CD4-positive, alpha-beta T cell treated with Interleukin-15 for 4 hours (primary cell): ENCODE measurements at places on chromosomes 16 and 17.

DNA sequence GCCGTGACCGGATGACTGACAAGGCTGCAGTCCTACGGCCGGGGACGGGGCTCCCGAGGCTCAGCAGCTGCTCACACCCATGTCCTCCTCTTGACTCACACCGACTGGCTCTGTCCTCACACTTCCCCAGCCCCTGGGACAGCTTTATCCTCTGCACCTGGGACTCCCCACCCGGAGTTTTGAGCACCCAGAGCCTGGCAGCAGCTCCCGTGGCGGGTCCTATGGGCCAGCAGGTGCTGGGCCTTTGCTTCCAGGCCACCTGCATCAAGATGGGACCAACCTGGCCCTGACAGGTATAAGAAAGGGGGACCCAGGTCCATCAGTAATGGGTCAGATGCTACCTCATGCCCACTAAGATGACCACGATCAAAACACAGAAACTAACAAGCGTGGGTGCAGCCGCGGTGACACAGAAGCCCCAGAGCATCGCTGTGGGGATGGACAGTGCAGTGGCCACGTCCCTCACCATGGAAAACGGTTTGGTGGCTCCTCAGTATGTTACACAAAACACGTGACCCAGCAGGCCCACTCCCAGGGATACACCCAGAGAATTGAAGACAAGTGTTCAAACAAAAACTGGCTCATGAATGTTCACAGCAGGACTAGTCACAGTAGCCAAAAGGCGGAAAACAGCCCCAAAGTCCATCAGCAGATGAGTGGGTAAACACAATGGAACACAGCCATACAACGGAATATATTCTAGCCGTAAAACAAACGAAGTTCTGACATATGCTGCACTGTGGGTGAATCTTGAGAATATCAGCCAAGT is 3.3 kb upstream of the NOTUM start:
- DNase-seq: no peak

GRCh38 chr16:48340054-48340453 is 45.2 kb downstream of the SIAH1 start:
- DNase-seq: no peak

GRCh38 chr17:70622368-70623260 is 453.3 kb downstream of the KCNJ2 start:
- DNase-seq: no peak

GRCh38 chr17:7782240-7782639 is 51.8 kb upstream of the KDM6B start:
- DNase-seq: no peak

- DNase-seq: no peak
Observed at GRCh38 chr16:87304951-87305350, 12.2 kb downstream of the C16orf95 start.

GRCh38 chr17:81471818-81472456 is 40.7 kb downstream of the ACTG1 start:
- no peak for DNase-seq

- DNase-seq: no peak
Observed at GRCh38 chr16:31081428-31082351, 7.1 kb downstream of the PRSS53 start.

GRCh38 chr17:45132320-45132571 is at the start of gene PLCD3:
TSS of gene PLCD3 (minus strand) at chr17:45132515. CDS start at chr17:45132410, 105 bp downstream.
- peak; percentile 61 for DNase-seq

DNA sequence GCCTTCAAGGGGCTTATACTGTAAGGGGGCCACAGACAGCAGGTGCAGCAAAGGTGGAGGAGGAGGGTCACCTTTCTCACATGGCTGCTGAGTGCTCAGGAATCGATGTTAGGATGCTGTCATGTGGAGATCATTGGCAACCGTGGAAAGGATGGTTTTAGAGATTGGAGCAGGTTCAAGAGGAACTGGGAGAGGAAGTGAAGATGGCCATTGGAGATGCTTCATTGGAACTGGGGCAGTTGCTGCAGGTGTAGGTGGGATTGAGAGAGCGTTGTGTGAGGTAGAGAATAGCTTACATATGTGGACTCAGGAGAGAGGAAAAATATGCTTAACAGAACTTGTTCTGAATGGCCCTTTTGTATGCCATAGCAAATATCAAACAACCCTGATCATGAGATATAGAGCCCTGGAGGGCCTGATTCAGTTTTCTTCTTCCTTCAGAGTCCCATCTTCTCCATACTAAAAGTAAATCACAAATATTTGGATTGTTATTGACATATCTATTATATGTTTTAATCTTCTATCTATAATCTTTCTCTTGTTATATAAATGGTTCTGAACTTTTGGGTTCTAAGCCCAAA is 40.8 kb downstream of the LDHD start:
- no peak for DNase-seq

- DNase-seq: no peak
Observed at GRCh38 chr16:12391956-12392355, 411.7 kb downstream of the CPPED1 start.

DNA sequence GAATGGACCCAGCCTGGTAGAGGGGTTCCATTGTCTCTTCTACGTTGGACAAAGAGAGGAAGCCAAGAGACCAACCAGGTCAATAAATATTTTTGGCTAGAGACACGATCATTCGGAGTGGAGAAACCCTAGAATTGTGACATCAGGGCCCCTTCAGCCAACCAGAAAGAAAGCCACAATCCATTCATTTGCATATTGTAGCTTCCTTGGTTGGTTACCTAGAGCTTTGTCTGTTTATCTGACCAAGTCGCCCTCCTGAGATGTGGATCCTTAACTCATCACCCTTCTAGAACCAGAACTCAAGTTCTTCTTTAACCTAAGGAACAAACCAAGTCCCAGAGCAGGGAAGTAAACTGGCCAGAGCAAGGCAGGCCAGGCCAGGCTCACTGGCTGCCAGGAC is at the start of gene CCDC182:
TSS of gene CCDC182 (minus strand) at position 58 of the 400 bp plus-strand sequence. CDS start at position 31, 27 bp downstream.
- DNase-seq: no peak

DNA sequence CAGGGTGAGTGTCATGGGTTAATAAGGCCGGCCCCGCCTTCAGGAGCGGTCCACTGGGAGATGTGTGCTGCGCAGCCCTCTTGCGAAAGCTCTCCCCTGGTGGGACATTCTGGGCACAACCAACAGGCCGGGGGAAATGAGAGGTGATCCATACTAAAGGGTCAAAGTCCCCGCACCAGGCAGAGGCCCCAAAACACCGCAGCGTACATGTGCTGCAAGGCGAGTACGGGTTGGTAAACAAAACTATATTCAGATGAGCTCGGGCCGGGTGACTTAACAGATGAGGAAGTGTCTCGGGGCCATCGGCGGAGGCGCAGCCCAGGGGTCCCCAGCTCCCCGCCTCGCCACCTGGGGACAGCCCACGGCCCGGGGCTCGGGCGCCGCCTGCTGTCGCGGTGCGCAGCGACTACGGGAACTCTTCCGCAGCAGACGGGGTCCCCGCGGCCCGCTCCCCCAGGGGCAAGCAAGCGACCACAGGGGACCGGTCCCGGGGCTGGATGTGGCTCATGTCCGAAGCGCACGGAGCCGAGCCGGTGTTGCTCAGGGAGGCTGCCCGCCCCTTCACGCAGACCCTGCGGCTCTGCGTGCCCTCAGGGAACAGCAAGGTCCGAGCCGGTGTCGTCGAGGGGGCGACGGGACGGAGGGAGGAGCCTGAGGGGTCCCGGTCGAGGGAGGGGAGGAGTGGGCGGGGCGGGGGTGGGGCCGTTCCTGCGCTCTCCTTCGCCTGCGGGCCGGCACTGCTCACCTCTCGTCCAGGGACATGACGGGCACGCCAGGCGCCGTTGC is at the start of gene RAB37:
TSS of gene RAB37 (plus strand) at position 744 of the 786 bp plus-strand sequence. CDS start at position 761, 17 bp downstream.
- DNase-seq: peak; percentile 48

- no peak for DNase-seq
Observed at GRCh38 chr16:22317625-22318024, 20.4 kb downstream of the POLR3E start.

GRCh38 chr16:83420206-83420760 is 387.5 kb upstream of the HSBP1 start:
- no peak for DNase-seq

DNA sequence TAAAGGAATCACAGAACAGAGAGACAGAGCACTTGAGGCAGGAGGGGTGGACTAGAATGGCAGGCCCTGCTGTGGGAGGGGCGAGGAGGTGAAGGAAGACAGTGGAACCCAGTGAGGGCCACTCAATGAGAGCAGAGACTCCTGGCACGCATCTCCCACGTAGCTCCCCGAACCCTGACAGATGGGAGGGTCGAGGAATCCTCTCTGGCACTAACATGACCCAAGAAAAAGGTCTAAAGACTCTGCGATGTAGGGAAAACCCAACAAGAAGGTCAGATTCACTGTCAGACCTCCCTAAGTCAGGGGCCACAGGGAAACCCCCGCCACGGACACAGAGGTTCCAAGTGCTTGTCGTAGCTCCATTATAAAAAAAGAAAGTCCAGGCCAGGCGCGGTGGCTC is 15.0 kb downstream of the ZDHHC7 start:
- no peak for DNase-seq

DNA sequence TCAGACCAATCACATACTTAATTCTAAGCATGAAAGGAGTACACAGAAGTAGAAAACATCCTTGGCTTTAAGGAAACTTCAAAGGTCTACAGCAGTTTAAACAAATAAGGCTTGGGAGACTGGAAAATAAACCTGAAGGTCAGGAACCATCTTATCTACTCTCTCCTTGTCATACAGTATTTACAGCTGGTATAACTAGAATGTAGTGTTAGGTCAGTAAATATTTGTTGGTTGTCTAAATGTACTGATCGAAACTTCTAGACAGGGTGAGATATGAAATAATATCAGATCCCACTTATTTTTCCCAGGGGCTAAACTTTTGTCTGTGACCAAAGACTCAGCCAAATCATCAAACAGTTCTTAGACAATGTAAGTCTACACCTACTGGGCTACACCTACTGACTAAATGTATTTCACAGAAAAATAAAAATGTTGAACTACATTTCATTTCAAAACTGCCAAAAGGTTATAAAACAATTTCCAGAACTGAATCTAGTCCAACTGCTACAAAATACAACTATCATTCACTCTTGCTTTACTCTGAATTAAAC is 27.1 kb upstream of the TMEM97 start:
- no peak for DNase-seq

GRCh38 chr16:15553313-15554088 is 89.5 kb downstream of the MARF1 start:
- DNase-seq: no peak

DNA sequence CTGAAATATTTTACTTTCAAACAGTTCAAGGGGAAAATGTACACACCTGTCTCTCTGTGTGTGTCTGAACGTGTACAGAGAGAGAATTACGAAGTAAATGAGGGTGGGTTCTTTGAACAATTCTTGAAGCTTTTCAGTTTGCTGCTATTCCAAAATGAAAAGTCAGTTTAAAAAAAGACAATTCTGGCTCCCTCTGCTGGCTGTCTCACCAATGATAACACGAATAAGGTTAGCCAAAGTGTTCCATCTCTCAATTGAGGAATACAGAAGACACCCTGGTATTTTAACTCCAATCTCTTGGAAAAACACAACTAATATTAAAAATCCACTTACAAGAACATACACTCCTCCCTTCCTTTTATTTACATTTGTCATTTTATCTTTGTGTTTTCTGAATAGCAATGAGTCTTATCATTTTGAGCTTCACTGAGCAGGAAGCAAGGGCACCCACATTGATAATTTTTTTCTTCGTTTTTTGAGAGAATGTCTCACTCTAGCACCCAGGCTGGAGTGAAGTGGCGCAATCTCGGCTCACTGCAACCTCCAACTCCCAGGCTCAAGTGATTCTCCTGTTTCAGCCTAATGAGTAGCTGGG is 20.5 kb downstream of the EFTUD2 start:
- peak; percentile 33 for DNase-seq

GRCh38 chr17:81092518-81093095 is 57.7 kb downstream of the BAIAP2 start:
- no peak for DNase-seq

DNA sequence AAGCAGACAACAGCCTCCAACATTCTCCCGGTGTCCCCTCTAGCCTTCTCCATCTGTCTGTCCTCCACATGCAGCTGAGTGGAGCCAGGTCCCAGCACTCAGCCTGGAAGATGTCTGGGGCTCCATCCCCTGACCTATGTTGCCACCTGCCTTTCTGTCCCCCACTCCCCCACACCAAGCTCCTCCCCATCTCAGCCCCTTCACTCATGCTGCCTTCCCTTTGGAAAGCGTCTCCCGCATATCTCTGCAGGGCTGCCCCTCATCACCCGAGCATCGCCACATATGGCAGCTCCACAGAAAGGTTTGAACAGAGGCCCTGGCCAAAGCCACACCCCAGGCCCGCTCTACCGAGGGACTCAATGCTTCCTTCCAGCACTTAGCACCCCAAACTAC is 24.2 kb downstream of the NSMCE1 start:
- DNase-seq: no peak

- no peak for DNase-seq
Observed at GRCh38 chr17:34321964-34322363, 2.7 kb downstream of the CCL8 start.

- DNase-seq: no peak
Observed at GRCh38 chr16:82701442-82701955, 74.7 kb downstream of the CDH13 start.

DNA sequence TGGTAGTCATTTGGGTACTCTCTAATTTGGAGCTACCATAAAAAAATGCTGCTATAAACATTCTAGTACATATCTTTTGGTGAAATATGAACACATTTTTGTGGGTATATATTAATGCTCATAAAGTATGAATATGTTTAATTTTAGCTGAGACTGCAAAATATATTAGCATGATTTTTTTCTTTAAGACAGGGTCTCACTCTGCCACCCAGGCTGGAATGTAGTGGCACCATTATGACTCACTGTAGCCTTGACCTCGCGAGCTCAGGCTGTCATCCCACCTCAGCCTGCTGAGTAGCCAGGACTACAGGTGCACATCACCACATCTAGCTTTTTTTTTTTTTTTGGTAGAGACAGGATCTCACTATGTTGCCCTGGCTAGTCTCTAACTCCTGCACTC is 371.7 kb downstream of the SOX9 start:
- DNase-seq: no peak

DNA sequence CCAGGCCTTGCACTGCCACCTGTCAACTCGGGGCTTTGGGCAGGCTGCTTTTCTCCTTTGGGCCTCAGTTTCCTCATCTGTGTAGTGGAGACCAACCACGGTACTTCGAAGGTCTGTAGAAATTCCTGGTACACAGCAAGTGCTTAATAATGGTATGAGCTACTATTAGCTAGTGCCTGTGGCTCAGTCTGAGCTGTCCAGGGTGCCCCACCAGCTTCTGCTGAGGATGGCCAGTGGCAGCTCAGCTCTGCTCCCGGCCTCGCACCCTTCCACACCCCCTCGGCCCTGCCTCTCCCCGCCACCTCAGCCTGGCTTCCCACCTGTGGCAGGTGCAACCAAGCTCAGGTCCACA is 26.2 kb upstream of the PLCG2 start:
- no peak for DNase-seq

DNA sequence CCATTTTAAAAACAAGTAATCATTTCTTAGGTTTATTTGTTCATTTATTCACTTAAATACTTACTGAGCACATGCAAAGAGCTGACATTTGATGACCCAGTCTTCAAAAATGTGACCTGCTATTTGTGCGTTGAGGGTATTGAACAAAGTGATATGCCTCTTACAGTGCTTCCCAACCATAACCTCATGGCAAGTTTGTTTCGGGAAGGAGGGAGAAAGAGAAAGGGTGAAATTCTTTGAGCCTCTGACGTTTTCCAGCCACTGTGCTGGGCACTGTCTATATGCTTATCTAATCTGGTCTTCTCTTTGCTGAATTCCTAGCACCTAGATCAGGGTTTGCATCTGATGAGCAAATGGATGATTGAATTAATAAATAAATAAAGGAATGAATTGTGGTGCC is 479.1 kb downstream of the HAPSTR1 start:
- DNase-seq: no peak

GRCh38 chr17:37360632-37361031 is 15.2 kb upstream of the C17orf78 start:
- DNase-seq: no peak

GRCh38 chr17:36928471-36929345 is 8.6 kb upstream of the LHX1 start:
- DNase-seq: no peak
